Choroid plexus epithelial cell (primary cell): ENCODE measurements at places on chromosomes 4 and X.

GRCh38 chr4:39045827-39046221, 13.6 kb upstream of the TMEM156 start:
- DNase-seq: peak; percentile 66

- DNase-seq: no peak
Measured at GRCh38 chr4:11480683-11481082, 52.0 kb upstream of the HS3ST1 start.

GRCh38 chr4:158535130-158535614, 13.5 kb downstream of the RXFP1 start:
- peak; percentile 79 for DNase-seq

DNA sequence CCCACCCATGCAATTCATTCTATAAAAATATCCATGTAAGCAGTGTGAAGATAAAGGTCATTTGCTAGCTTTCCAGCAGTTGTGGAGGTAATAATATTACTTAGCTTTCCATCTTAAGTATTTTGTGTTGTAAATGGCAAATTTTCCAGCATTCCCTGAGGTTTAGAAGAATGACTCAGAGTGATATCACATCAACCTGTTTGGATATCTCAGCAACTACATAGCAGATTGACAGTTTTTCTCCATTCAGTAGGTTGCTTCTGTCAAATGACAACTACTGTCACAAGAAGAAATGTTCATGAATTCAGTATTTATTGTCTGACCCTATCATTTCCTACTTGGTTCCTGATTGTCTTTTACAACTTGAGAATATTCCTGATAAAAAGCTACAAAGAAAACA, 434.9 kb upstream of the GALNTL6 start:
- DNase-seq: peak; percentile 0

GRCh38 chrX:139200346-139200745, 330.2 kb upstream of the F9 start:
- DNase-seq: no peak

DNA sequence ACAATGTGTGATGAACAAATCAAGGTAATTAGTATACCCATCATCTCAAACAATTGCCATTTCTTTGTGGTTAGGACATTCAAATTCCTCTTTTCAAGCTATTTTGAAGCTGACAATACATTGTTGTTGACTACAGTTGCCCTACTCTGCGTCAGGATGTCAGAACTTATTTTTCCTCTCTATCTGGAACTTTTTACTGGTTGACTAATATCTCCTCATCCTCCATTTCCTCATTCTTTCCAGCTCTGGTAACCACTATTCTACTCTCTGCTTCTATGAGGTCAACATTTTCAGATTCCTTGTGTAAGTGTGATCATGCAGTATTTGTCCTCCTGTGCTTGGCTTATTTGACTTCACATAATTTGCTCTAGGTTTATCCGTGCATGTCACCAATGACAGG, 240.5 kb upstream of the HS3ST1 start:
- DNase-seq: peak; percentile 25

DNA sequence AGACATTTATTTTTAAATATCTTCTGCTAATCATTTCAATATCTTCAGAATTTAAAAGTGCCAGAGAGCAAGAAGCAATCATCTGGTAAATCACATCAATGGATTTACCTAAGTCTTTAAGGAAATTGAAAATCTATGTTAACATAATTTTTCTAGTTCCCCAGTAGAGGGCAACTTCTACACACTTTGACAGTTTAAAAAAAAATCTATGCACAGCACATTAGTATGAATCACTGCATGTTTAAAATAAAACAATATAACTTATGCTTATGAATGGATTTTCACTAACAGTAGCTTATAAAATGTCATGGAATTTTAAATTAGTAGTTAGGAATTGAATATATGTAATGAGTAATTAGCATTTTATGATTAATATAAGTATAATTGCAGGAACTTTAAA, 126.5 kb downstream of the REELD1 start:
- peak; percentile 53 for DNase-seq

DNA sequence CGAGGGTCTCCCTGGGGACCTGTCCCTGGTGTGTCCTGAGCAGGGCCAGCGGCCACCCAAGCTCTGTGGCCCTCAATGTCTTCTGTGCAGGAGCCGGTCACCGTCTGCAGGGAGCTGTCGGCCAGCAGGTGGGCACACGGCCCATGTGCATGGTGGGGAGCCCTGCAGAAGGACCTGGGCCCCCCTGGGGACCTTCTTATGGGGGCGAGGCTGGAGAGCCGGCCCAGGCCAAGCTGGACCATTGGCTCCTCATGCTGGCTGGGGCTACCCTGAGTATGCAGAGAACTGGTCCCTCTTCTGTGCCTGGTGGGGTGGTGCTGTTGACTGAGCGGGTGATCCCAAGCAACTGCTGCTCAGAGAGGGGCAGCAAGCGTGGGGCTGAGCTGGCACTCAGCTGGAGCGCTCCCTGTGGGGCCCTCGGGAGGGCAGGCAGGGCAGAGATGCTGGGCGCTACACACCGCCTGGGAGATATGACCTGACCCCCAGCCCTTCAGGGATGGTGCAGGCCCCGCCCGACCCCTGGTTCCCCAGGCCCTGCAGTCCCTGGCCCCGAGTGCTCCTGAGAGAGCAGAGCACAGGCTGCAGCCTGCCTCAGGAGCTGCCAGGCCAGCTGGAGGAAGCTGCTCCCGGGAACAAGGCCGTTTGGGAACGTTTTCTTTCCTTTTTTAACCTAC, 14.8 kb downstream of the NAT8L start:
- DNase-seq: no peak

DNA sequence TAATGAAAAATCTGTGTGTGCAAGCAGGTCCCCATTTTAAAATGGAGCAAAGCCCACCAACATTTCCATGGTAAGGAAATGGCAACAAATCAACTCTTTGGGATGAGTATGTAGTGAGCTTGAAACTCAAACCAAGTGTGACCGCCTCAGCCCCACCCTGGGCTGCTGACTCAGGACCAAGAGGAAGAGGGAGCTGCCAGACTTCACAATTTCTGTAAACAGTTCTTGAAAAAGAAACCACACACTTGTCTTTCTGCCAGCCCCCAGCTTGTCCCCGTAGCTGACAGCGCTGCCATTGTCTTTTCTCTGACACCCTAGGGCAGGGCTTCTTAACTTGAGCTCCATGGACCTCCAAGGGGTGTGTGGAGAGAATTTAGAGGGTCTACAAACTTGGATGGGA, 10.3 kb downstream of the RTL5 start:
- DNase-seq: peak; percentile 71

DNA sequence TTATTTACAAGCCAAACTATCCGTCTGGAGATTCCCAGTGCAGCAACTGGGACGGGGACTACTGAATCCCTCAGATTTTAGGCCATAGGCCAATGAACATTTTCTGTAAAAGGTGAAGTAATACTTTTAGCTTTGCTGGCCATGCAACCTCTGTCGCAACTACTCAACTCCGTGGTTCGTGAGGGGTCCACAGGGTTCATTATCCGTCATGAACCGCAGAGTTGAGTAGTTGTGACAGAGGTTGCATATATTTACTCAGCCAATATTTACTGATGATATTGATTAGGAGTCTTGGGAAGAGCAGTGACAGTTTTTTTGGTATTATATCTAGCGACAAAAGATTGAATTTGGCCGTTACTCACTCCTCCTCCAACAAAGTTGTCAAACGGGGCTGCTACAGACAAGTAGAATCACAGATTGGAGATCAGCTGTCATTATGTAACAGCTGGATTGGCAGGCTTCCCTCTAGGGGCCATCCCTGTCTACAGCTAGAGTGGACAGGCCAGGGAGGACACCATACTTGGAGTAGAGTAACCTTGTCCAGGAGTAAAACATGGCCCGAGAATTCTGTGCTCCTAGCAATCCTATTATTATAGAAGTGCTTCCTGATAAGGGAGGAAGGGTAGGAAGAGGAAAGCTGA, 37.2 kb upstream of the CD38 start:
- no peak for DNase-seq

- no peak for DNase-seq
Measured at GRCh38 chrX:132692526-132692925, 203.7 kb upstream of the MBNL3 start.
